ENCODE measurements at places on chromosomes 11 and 22.

DNA sequence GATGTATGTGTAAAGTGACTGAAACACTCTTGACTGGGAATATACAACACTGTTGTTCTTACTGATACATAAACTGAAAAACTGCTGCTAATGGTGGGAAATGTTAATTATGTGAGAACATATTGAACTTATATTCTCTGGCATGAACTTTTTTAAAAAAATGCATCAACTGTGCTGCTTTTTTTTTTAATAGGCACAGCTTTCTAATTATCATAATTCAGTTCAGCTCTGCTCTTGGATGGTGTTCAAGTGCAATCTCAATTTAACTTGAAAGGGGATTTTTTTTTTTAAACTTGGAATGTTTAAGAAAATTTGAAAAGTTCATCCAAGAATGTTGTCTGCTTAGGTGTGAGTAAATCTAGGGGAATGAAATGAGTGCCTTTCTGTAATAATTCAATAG lies 5.2 kb downstream of the TEAD1 start:
- no peak for DNase-seq

GRCh38 chr11:101553891-101554292 lies 29.9 kb downstream of the TRPC6 start:
- no peak for DNase-seq

GRCh38 chr22:37710675-37711074 lies 13.8 kb downstream of the TRIOBP start:
- no peak for DNase-seq

GRCh38 chr22:24503137-24503842 lies 8.2 kb downstream of the UPB1 start:
- DNase-seq = peak; percentile 14

GRCh38 chr11:36688132-36688531 lies 90.1 kb upstream of the RAG2 start:
- no peak for DNase-seq

DNA sequence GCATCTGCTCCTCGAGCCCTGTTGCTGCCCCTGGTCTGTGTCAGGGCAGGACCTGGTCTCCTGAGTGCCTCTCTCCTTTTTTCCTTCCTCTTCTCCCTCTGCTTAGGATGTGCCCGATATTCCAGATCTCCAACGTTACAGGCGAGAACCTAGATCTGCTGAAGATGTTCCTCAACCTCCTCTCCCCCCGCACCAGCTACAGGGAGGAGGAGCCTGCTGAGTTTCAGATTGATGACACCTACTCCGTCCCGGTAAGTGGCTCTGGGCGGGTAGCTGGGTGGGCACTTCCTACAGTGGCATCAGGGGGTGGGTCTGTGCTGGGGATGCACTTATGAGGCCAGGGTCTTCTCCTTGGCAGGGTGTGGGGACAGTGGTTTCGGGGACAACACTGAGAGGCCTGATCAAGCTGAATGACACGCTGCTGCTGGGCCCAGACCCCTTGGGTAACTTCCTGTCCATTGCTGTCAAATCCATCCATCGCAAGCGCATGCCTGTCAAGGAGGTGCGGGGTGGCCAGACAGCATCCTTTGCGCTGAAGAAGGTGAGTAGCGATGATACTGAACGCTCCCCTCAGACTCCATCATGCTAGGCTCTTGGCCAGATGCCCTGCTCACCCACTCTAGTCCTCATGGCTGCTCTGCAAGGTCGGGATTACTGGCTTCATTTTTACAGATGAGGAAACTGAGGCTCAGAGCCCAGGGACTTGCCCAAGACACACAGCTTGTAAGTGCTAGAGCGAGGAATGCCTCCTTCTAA lies 20.3 kb downstream of the GTPBP1 start:
- DNase-seq = no peak

GRCh38 chr11:70580036-70580805 lies 181.9 kb downstream of the CTTN start:
- DNase-seq = no peak

GRCh38 chr11:36304351-36304750 lies 8.3 kb downstream of the PRR5L start:
- DNase-seq = no peak

- no peak for DNase-seq
Observed at GRCh38 chr11:130783323-130783722, 133.0 kb downstream of the SNX19 start.

GRCh38 chr22:36164621-36165020 lies 4.1 kb upstream of the APOL3 start:
- DNase-seq = no peak

DNA sequence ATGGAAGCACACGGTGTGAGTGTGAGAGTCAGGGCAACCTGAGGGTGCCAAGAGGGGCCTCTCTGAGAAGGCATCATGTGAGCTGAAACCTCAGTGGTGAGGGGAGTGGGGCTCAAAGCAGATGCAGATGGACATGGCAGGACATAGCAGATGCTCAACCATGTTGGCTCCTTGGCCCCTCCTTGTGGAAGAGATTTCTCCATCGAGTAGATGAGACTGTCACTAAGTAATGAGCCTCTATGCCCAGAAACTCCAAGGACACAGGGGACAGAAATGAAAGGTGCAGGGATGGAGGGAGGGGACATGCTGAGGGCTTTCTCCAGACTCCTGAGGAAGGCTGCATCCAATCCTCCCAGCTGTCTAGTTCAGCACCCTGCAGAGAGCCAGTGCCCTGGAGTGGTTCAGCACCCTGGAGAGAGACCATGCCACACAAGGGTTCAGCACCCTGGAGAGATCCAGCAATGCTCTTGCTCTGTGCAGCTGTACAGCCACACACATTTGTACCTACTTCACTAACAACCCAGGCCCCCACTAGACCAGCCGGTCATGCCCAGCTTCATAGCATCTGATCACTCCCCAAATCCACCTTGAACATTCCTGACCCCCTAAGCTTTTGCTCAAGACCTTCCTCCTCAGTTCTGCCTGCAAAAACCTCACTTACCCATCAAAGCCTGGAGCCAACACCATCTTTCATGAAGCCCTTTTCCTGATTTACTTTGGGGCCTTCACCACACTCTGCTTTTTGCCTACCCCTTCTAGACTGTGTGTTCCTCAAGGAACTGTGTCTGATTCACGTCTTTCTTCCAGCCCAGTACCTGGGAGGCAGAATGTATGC lies 252.0 kb downstream of the CTTN start:
- DNase-seq = no peak

DNA sequence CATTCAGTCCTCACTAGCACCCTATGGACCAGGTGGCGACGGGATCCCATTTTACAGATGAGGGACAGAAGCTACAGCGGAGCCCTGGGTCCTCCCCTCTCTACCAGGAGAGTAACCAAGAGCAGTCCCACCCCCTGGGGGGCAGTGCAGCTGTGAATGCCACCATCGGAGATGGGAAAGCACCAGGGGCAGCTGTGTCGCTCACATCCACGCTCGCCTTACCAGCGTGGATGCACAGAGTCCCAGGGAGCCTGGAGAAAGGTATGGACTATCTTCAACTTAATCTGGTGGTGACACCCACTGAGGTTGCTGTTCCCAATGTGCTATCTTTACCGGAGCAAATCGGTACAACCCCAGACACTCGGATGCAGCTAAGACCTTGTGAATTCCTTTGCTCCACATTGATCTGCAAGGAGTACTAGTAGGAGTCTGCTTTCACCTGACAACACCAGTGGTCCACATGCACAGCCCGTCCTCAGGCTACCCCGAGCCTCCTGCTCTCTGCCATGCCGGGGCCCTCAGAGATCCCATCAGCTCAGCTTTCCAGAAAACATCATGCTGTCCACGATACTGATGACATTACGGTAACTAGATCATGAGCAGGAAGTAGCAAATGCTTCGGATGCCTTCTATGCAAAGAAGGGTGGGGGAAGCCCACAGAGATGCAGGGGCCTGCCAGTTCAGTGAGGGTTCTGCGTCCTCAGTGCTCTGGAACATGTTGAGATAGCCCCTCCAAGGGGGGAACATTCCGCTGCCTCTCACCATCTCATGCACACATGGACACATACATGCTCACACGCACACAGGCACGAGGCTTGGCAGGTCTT lies 126.0 kb downstream of the CTTN start:
- no peak for DNase-seq

GRCh38 chr22:35349368-35349703 lies 31.6 kb upstream of the HMOX1 start:
- DNase-seq = no peak

Measured in NCI-H2081 (cell line).